ENCODE measurements at places on chromosomes 5 and 9. TPM values are rescaled to one million over a fixed set of nuclear protein-coding genes. Genes with fewer than 3 reads are reported as not detected.

The FOXD4L6 gene
- not detected for total RNA-seq

DNA sequence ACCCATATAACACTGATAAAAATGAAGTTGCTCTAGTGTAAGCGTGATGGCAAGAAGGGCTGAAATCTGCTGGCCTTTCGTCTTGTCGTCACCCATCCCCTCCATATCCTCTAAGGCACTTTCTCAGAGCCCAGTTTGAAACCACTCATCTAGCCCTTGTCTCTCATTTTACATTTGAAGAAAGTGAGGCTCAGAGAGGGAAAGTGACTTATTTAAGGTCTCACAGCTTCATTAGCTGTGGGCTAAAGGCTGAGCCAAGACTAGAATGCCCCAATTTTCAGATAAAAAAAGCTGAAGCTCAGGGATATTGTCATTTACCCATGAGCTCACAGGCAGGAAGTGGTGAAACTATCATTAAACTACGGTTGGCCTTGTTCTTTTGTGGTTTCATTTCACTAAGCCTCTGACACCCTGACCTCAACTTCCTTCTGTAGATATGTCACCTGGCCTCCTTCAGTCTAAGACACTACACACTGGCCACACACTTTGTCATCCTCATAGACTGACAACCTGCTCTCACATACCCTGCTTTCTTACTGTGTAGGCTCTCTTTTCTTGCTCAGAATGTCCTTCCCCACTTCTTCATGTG, 176.7 kb upstream of the DMAC1 start:
- DNase-seq: no peak

DNA sequence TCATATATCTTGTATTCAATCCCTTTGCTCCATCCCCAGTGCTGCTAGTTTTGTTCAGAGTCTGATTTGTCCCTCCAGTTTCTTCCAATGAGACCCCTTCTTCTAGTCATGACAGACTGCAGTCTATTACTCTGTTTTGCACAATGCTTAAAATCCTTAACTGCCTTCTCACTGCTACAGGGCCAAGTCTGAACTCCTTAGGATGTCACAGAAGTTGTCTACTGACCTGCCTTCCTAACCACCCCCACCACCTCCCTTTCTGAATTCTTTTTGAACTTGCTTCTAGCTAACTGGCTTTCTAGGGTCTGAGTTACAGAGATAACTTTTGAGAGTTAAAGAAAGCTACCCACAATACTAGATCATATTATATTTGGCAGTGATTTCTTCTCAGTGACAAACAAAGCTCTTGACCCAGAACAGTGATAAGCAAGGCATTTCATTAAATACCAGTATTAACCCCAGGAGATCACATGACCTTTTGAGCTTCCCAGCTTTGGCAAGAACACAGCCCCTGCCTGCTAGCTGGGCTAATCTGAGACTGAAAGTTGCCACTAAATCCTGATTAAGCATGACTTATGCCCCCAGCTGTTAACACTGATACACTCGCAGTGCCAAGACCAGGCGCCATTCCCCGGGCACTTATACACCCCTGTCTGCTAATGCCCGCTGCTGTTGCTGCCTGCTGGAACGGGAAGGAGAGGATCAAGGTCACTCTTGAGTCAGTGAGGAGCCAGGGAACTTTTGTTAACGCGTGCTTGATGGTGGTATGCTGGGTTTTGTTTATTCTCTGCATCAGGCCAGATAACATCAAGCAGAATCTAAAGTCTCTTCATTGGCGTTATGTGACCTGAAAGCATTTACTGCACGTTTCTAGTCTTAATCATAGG, 36.4 kb upstream of the ADAMTSL1 start:
- DNase-seq: no peak

DNA sequence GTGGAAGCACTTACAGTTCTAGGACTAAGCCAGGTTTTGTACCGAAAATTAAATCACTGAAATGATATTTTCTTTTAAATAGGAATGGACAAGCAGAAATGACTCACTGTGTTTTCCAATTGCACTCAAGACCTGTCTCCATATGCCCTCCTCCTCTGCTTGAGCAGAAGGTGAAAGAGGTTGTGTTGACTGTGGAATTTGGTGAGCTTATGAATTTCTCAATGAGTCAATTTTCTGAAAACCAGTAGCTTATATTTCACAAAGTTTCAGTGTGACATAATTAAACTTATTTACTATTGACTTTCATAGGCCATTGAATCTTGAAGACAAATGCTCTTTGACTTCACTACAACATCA, 249.9 kb downstream of the NPR3 start:
- DNase-seq: no peak

DNA sequence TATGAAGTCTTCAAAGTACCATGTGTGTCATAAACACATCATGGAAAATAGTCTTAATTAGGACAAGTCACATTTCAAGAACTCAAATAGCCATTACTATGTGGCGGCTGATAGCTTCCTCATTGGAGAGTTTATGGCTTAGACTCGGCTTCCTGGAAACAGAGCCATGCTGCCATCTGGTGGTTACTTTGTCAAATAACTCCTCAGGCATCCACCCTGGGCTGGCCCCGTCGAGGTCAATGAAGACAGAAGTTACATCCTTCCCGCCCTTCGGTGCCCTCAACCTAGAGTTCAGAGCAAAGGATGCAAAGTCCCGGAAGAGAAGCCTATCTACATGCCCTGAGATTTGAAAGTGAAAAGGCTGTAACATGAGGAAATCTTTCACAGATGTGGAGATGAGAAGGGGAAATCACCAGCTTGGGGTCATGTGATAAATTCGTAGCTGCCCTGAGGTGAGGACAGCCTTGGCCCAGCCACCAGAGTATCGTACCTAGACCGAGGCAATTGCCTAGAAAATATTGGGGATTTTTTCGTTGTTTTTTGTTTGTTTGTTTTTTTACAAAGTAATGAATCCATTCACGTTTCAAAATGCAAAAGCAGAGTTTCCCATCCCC, 45.5 kb upstream of the ZNF169 start:
- DNase-seq: no peak

DNA sequence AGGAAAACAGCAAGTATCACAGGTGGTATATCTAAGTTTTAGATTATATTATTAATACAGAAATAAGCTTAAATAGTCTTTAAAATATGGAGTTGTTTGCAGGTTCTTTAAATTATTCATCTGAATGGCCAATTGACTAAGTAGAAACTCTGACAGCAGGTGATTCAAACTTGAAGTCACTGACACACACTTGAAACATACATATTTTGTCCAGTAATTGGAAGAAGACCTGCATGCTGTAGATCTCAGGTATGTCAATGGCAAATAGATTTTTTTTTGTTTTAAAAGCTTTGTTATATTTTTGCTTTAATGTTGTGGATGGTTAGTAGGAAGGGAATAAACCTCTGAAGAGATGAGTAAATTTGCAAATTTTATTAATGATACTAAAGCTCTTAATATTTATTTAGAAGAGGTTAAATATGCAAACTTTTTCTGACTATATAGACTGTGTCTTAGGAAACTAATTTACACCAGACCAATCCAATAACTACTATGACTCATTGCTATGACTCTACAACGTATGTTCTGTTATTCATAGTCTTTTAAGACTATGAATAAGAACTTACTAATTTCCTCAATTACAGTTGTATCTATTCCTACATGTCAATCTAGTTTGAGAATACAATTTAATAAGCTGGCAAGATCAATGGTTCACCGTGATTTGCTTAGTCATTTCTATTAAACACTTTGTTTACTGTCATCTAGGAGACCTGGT, 53.9 kb upstream of the RORB start:
- DNase-seq: no peak
